ENCODE measurements at places on chromosomes 2 and 18.

DNA sequence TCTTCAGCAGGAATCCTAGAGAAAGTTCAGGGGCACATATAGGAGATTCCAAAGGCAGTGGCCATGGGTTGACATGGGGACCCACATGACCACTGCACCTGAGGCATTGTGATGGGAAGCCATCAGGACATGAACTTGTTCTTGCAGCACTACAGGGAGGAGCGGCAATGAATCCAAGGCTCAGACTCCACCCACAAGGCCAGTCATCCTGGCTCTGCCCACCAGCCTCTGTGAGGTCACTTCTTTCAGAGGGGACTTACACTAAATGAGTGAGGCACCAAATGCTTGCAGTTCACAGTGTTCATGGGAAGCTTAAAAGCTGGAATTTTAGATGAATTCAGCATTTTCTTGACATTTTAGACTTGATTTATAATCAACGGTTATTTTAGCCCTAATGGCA, 254.2 kb downstream of the SETBP1 start:
- DNase-seq = no peak

GRCh38 chr18:60246606-60247005, 126.0 kb downstream of the MC4R start:
- no peak for DNase-seq

DNA sequence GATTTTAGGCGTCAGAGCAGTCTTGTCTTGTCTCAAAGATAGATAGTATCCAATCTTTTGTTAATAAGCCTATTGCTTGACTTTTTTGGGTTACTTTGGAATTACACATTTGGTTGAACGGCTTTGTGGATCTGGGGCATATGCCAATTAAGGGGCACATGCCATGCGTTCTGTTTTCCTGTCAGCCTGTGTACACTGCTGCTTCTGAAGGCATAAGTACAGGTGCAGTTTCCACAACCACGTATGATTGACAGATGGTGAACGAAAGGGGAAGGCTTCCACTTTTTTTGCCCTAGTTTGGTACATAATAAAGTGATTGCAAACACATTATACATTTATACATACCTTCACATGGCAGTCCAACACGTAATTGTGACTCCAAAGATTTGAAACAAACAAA, 102.3 kb downstream of the RAPH1 start:
- DNase-seq = no peak

GRCh38 chr18:61528961-61529360, 195.7 kb downstream of the CDH20 start:
- DNase-seq = no peak

- peak; percentile 68 for DNase-seq
These were observed 513.8 kb downstream of the RNF144A start for GRCh38 chr2:7430869-7431641.

DNA sequence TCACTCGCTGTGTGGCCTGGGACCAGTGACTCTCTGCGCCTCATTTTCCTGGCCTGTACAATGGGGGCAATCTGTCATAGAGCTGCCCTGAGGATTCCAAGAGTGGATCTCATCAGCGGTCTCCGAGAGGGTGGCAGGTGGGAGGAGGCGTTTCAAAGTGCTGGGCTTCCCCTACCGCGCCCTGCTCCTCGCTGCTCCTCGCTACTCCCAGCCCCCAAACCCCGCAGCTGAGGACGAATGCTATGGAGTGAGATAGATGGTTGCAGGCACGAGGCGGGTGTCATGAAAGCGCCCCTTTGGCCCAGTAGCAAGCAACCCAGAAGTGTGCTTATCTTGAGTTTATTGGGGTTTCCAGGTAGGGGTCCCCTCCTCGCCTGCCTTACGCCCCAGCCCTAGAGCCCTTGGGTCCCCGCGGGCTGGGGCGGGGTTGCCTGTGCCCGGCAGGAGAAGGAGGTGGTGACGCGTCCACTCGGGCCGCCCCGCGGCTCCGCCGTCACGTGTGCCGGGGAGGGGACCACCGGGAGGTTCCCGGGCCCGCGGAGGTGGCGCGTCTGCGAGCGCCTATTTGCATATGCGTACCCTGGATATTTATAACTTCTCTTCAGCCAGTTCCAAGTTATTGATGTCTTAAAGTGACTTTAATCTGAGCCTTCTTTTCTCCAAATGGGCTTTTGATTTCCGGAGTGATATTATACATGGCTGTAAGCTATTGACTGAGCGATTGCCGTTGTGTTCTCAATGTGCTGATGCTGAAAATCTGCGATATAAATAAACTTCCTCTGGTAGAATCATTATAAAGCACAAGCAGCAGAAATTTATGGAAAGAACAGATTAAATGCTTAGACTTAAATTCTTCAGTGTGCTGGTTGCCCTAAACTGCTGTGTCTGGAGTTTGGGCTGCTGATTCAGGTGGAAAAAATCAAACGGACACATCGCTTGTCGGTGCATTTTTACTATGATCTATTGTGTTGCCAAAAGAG, 263.7 kb downstream of the ATAD2B start:
- DNase-seq = no peak

Data from left forelimb (tissue), 1 donor.